ENCODE measurements at places on chromosomes 6 and 20.

DNA sequence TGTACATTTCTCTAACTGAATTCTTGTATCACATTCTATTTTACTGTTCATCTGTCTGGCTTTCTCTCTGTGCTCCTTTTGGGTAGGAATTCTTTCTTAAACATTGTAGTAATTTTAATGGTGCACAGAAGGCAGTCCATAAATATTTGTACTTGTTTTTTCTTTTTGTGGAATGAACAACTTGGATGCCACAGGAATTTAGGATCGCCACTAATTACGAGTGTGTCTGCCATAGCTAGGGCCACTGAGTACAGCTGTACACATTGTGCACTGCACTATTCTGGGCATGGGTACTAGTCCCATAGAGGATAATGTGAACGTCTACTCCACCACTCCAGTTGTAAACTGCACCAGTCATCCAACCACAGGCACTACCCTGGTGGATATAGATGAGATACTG is 39.3 kb upstream of the TMEM200A start:
- no peak for DNase-seq

DNA sequence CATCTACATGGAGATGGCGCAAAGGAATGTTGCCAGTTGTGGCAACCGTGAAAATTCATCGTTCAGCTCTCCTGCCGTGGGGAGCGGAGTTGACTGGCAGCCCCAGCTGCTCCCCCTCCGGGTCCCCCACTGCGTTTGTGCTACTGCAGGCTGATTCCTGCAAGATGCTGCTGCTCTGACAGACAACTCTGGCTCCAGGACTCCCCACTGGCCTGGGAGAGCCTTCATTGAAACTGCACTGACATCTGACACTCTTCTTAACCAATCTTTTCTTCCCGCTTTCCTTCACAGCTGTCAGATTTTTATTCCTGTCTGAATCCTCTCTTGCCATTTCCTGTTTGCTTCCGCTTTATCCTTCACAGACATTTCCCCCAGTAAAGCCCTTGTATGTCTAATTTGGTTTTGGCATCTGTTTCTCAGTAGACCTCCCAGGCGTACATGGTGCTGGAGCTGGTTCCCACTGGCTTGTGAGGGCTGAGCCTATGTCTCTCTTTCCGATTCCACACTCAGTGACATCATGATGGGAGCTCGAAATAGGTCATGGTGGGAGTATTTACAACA is 9.5 kb upstream of the ATRN start:
- DNase-seq: no peak

DNA sequence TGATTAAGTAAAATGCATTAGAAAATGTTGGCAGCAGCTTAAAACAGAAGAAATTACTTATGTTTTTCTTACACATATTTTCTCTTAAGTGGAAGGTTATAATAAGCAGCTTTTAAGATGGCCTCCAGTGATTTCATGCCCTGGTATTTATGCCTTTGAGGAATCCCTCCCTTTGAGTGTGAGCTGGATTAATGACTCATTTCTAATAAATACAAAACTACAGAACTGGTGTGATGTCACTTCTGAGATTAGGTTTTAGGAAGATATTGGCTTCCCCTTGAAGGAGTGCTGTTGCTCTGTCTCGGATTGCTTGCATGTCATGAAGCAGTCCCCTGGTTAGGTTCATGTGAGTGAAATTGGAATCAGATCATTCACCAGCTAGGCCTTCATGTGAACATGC is 143.2 kb upstream of the EPHA7 start:
- no peak for DNase-seq

GRCh38 chr6:157017861-157018260 is 240.7 kb downstream of the ARID1B start:
- DNase-seq: no peak

- peak; percentile 98 for DNase-seq
Observed at GRCh38 chr6:140957386-140957785, 1175.3 kb upstream of the GJE1 start.

DNA sequence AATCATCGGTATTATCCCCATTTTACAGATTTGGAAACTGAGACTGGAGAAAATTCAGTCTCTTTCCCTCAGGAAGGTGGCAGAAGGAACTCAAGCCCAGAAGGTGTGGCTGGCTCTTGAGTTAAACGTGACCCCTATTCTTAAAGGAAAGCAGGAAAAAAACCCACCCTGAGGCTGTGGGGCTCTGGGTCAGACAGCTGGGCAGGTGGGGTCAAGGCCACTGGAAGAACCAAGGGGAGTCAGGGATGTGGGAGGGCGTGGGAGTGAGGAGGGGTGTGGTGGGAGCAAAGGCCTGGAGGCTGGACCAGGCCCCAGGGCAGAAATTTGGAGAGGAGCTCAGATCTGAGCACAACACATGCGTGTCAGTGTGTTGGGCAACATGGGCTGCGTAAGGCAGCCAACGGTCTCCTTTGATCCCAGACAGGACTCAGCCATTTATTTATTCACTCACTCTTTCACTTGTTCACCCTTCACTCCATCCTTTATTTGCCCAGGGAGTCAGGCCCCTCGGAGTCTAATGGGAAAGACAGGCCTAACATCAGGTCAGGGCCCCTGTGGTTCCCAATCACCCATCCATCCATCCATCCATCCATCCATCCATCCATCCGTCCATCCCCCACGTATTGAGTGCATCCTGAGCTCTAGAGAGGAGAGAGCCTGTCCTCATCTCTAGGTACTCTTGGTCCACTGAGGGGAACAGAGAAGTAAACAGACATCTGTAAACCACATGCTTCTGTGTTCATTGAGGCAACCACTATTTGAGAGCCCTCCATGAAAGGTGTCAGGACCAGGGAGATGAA is 165.0 kb downstream of the VEGFA start:
- no peak for DNase-seq

DNA sequence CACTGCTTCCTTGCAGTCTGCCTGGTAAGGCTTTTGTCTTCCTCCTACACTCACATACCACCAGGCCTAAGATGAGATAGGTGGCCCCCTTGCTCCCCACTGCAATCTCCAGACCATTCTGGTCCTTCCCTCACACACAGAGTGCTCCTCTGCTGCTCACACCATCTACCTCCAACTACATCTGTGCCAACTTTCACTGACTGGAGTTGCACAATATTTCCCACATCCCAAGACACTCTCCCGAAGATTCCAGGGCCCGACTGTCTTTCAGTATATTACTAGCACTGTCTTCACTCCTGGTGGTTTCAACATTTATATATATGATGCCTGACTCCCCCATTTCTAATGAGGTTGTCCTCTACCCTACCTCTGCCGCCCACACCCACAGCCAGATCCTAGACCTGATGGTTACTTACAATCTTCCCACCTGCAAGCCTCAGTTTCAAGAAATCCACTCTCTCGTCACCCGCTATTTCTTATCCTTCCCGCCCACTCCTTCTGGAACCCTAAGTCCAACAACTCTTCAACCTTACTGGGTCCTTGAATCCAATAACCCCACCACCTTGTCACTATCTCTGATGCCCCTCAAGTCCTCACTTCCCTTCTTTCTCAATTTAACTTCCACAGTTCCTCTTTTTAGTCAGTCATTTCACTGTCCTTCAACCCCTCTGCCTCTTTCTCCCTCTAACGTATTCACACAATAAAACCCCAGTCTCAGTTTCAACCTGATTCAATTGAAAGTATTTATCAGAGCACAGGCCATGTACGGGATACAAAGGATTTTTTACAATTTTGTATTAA is 21.6 kb downstream of the RALGAPA2 start:
- no peak for DNase-seq

GRCh38 chr6:108275976-108276375 is 15.1 kb upstream of the SNX3 start:
- no peak for DNase-seq

DNA sequence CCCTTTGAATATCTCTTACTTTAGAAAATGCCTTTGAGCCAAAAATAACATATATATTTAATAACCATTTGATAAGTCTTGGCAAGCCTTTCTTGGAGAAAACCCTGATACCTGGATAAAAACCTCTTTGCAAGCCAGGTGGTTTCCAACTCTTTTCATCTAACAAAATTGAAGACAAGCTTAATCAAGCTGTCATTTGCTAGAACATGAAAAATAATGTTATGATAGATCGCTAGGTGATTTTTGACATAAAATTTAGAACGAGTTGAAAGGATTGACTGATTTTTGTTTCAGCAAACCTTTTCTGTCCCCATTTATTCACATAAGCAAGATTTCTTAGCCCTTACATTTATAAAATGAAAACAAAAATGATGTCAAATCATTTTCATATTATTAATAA is 44.6 kb downstream of the ABRACL start:
- DNase-seq: no peak

GRCh38 chr6:6717953-6718352 is 129.4 kb downstream of the LY86 start:
- no peak for DNase-seq

- DNase-seq: no peak
Observed at GRCh38 chr6:132365281-132365907, 35.9 kb downstream of the MOXD1 start.

DNA sequence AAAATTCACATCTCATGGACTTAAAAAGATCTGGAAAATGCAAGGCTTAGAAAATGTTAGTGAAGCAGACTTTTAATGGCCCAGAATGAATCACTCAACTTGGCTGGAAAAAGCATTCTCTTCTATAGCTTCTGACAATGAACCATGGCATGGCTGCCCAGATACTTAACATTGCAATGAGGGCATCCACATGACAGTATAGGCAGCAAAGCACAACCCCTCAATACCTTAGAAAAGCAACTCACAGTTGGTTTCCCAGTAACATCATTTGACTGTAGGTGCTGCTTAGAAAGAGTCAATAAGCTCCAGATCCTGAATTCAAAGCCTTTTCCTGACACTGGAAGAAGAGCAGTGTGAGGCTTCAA is 155.8 kb downstream of the EYA4 start:
- DNase-seq: no peak

DNA sequence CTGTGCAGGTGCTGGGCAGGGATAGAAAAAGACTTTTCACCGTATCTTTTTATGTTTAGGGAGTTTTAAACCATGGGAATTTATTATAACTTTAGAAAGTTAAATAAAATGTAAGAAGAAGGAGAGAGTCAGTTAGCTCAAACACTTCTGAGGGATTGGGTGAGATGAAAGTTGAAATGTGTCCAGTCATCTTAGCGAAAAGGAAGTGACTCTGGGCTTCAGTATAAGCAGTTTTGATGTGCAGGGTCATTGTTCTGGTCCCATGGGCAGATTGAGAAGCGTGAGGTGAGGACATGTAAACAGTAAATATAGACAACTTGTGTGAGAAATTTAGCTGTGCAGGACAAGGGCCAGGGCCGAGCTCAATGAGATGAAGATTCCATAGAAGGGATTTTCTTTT is 66.9 kb downstream of the TOX2 start:
- no peak for DNase-seq

- DNase-seq: no peak
Observed at GRCh38 chr6:73041051-73041450, 184.2 kb downstream of the KHDC1L start.

- no peak for DNase-seq
Observed at GRCh38 chr6:29763491-29764289, 40.5 kb downstream of the HLA-F start.

DNA sequence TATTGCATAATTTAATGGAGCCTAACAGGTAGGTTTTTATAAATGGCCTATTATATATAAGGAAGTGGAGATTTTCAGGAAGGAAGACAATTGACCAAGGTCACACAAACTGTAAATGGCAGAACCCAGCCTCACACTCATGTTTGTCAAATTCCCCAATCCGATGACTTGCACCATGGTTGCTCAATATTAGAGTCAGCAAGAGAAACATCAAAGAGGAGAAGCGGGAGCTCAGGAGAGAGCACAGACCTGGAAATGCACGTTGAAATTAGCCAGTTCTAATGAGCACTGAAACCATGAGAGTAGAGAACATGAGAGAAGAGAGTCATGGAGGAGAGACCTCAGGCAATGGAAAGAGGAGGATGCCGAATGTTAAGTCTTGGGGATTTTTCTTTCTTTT is 13.5 kb upstream of the MLIP start:
- no peak for DNase-seq

GRCh38 chr6:112189494-112189893 is 64.9 kb downstream of the LAMA4 start:
- DNase-seq: no peak

GRCh38 chr6:139584599-139584998 is 210.2 kb upstream of the CITED2 start:
- DNase-seq: no peak

DNA sequence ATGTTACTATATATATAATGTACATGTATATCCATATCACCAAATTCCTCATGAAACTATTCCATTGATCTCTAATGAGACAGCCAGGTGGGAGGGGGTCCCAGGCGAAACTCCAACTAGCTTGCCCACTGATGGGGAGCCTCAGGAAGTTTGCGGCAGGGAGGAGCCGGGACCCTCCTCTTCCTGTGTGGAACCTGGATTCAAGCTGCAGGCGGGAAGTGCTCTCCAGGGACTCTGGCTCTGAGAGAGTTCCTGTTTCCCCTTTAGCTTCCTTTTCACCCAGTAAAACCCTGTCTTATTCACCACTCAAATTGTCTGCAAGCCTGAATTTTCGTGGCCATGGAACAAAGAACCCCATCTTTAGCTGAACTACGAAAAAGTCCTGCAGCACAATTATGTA is 152.2 kb downstream of the OPN5 start:
- DNase-seq: no peak

DNA sequence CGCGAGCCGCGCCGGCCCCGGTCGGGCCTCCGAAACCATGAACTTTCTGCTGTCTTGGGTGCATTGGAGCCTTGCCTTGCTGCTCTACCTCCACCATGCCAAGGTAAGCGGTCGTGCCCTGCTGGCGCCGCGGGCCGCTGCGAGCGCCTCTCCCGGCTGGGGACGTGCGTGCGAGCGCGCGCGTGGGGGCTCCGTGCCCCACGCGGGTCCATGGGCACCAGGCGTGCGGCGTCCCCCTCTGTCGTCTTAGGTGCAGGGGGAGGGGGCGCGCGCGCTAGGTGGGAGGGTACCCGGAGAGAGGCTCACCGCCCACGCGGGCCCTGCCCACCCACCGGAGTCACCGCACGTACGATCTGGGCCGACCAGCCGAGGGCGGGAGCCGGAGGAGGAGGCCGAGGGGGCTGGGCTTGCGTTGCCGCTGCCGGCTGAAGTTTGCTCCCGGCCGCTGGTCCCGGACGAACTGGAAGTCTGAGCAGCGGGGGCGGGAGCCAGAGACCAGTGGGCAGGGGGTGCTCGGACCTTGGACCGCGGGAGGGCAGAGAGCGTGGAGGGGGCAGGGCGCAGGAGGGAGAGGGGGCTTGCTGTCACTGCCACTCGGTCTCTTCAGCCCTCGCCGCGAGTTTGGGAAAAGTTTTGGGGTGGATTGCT is 1.3 kb downstream of the VEGFA start:
- DNase-seq: no peak

DNA sequence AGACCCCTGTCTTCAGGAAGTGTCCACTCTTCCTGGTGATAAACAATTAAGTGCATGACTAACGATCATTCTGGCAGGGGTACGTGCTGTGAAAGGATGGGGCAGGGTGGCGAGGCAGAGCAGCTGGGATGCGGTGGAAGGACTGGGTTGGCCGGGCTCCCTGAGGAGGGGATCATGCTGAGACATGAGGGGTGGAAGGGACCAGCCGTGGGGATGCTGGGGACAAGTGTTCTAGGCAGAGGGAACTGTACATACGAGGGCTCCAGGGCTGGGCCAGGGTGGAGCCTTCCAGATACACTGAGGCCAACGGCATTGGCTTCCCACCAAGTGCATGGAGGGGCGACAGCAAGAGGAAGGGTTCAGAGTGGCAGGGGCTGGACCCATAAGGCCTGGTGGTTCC is 65.7 kb upstream of the SIRPA start:
- no peak for DNase-seq

- no peak for DNase-seq
Observed at GRCh38 chr6:121344539-121344938, 10.3 kb upstream of the TBC1D32 start.

GRCh38 chr6:108001696-108002231 is 43.8 kb upstream of the SEC63 start:
- no peak for DNase-seq

GRCh38 chr20:49925901-49926454 is 10.2 kb upstream of the RNF114 start:
- DNase-seq: no peak

Measured in NCI-H748 treated with DMSO at 0.1 percent for 48 hours (cell line).